CD4-positive, alpha-beta memory T cell (primary cell): ENCODE measurements at places on chromosomes 4 and X.

GRCh38 chrX:119045884-119046283 lies 26.9 kb upstream of the CT47C1 start:
- DNase-seq, result no peak

- no peak for DNase-seq
Observed at GRCh38 chr4:740656-741282, 35.1 kb downstream of the PCGF3 start.

GRCh38 chrX:150032742-150033141 lies 94.5 kb upstream of the EOLA2 start:
- no peak for DNase-seq

- no peak for DNase-seq
Observed at GRCh38 chr4:11912886-11913285, 484.2 kb upstream of the HS3ST1 start.

DNA sequence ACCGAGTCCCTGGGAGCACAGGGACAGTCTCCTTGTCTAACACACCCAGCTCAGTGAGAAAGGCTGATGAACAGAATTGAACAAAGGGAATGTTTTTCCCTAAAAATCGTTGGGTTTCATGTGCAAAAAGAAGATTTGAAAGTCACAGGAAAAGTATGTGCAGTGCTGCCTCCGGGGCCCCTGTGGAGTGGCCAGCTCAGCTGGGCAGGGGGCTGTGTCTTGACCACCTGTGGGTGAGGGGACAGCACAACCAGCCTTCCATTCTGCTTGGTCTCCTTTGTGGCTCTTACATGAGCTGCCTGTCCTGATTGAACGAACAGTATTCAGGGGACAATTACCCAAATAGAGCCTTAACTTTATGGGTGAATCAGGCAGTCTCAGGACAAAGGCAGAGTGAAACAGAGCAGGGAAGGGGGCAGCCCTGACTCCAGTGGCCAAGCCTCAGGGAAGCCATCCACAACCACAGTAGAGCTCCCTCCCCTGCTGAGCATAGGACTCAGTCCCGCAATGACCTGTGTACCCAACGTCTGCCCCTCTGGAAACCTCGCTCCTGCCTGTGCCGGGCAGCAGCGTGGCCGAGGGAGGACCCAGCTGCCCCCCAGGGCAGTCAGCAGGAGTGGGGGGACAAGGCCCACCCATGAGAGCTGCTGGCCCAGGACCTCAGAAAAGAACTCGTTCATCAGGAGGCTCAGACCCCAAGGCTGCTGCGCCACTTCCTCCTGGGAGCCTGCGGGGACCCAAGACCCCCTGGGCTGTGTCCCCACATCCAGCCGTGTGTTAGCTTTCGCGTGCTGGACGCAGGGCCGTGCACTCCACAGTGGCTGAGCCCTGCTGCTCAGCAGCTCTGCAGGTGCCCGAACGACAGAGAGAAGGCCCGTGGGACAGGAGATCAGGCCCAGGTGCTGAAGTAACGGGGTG lies 59.6 kb upstream of the MXD4 start:
- DNase-seq, result no peak

DNA sequence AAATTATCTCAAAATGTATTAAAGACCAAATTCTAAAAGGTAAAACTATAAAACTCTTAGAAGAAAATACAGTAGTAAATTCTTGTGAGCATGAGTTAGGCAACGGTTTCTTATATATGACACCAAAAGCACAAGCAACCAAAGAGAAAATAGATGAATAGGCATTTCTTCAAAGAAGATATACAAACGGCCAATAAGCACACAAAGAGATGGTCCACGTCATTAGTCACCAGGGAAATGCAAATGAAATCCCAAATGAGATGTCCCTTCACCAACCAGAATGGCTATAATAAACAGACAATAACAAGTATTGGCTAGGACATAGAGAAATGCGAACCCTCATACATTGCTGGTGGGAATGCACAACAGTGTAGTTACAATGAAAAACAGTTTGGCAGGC lies 44.6 kb downstream of the RAB33A start:
- DNase-seq, result no peak

DNA sequence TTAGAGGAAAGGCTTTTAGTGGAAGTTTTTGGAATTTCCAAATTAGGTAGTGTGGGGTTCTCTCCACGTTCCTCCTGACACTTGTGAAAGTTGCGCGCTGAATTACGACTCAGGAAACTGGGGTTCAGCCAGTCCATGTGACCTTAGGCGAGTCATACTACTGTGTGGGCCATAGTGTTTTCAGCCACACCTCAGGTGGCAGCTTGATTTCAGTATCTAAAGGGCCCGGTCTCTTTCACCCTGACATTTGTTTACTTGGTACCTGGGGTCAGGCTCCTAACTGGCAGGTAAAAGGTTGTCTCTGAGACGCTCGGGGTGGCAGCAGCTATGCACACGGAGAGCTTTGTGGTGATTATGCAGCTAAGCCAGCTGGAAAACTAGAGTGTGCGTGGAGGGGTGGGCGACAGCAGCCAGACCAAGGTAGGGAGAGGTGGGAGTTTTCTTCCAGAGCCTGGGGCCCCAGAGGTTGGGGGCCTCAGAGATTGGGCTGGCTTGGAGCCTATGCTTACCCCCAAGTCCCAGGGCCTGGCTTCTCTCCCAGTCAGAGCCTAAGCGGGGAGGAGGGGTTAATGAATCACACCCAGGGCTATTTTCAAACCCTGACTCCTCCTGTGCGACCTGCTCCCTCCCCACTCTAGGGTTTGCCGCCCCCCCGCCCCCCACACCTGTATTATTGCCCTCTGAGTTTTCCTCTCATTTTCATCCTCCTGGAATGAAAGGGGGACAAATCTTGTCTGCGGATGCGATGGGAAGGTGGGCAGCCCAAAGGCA lies 47.2 kb downstream of the STARD8 start:
- no peak for DNase-seq

DNA sequence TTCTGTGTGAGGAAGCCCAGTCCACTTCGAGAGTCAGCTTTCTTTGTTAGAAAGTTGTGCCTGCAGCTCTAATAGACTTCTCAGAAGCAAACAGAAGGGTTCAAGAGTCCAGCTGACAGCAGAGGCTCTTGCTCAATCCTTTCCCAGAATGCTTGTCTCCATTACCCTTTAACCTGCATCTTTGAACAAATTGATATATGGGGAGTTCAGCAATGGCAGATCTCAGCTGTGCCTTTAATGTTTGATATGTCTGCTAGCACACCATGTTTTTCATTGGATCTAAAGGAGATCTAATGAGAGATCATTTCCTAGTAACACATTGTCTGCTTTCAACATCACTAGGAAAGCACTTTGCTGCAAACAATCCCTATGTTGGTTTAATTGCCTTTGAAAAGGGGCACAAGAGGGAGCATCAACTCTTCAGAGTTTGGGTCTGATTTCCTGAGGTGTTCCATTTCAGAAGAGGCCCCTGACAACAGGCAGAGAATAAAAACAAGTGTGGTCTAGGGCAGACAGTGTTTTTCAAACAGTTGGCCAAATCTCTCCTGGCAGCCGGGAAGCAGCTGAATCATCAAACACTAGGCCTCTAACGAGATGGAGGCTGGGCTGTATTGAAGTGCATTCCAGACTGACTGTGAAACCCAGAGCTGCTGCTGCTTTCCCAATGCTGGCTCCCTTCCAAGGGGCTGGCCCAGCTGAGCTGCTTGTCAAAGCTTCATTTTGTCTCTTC lies 55.5 kb downstream of the LUZP4 start:
- no peak for DNase-seq

DNA sequence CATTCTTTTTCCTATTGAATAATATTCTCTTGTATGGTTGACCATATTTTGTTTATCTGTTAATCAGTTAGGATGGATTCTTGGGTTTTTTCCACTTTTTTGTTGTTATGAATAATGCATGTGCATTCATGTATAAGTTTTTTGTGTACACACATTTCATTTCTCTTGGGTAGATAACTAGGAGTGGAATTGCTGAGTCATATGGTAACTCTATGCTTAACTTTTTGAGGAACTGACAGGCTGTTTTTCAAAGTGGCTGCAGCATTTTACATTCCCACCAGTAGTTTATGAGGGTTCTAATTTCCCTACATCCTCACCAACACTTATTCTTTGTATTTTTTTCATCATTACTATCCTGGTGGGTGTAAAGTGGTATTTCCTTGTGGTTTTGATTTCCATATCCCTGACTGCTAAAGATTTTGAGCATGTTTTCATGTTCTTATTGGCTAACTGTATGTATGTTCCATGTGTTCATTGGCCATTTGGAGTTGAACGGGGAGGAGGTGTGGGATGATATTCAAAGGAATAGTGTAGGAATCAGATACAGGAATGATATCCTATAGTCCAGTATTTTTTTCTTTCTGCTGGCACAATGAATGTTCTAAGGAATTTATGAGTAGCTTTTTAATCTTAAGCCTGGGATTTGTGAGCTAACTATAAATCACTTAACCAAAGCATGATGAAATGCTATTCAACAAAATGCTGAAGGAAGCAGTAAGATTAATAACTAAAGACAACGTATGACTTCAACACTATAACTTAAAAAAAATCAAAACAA lies 114.3 kb downstream of the AMELX start:
- DNase-seq, result no peak

- no peak for DNase-seq
Observed at GRCh38 chrX:67543818-67544217, at the start of gene AR. Gene AR, plus strand, starts transcription at chrX:67544021. Its CDS starts 1,126 bp downstream, at chrX:67545147.

- peak; percentile 59 for DNase-seq
Observed at GRCh38 chrX:48540028-48540375, 488 bp downstream of the TBC1D25 start.

- no peak for DNase-seq
Observed at GRCh38 chr4:172035562-172035961, 222.4 kb downstream of the GALNTL6 start.

DNA sequence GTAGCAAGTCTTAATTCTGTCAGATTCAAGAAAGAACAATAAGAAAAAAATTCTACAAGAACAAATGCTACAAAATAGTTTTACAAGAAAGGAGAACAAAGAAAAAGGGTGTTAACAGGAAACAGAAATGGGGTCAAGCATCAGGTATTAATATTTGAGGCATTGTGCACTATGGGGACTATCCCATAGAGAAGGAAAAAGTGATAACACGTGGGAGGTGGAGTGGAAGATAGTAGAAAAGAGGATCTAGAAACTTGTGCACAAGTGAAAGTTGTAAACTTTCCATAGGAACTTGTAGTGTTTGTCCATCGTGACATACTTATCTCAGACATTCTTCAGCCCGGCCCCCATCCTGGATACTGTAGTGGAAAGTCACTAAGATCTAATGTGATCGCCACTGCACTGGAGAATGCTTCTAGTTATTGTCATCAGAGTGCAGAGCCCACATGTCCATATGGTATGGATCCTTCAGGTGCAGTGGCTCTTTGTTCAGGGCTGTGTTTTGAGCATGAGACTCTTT lies 15.4 kb upstream of the NFXL1 start:
- no peak for DNase-seq
